Lung (tissue), 17 donors: ENCODE measurements at places on chromosomes 5 and 9. TPM values are rescaled to one million over a fixed set of nuclear protein-coding genes. Genes with fewer than 3 reads are reported as not detected.

Gene PDZD2
- total RNA-seq: 33.5 TPM

Gene RPP25L
- total RNA-seq: 17.0 TPM

Gene WDR38
- total RNA-seq: 28.9 TPM

Gene SPRY4
- total RNA-seq: 33.9 TPM

Gene LCN6
- total RNA-seq: not detected

DNA sequence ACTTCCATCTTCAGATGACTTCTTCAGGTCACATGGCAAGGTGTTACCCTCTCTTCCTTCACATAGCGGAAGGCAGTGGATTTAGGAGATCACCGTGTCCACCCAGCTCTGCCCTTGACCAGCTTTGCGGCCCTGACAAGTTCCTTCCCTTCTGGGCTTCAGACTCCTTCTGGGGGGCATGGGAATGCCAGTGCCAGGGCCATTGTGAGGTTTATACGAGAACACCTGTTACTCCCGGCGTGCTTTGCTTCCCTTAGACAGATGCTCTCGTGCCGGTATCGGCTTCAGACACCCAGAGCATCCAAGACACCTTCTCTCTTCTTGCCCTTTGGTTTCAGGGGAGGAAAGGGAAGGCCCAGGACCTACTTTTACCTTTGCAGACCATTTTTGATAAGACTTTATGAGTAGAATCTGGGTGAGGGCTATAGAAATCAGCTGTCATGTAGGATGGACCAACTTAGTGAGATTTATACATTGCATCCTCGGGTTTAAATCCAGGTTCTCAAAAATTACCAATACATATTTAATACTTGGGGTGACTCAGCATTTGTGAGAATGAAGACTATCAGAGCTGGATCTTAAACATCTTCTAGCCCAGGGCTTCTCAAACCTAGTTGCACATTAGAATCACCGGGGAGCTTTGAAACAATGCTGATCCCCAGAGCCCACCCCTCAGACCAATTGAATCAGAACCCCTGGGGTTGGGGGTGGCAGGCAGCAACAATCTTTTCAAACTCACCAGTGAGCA lies 138.2 kb downstream of the MVB12B start:
- no peak for DNase-seq
- no peaks in the 10 kb centered on the region for H3K27me3 ChIP-seq
- peaks cover 3% of the 10 kb centered on the region for H3K36me3 ChIP-seq
- H3K27ac ChIP-seq: no peak overlapping the region
- H3K4me3 ChIP-seq: no peak overlapping the region

DNA sequence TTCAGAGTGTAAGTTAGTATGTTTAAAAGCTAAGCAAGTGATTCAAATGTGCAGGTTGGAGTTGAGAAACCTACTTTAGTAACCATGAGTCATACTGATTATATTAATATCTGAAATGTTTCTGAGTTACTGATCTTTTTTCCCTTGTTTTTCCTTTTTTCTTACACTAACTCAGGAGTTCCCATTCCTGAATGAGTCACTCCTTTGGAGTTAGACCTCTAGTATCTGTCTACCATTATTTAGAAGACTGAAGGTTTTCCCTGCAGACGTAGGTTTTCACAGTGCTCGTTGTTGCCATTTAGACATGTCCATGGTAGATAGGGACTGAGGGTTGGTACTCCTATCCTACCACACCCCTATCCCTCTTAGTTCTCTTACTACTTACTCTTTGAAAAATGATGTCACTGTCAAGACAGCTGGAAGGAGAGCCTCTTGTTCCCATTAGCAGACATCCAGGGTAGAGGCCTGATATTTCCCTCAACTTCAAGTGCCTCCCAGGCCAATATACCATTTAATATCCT lies 20.2 kb downstream of the OCLN start:
- H3K27me3 ChIP-seq: no peaks in the 10 kb centered on the region
- no peaks in the 10 kb centered on the region for H3K36me3 ChIP-seq
- DNase-seq: no peak
- H3K4me3 ChIP-seq: no peak overlapping the region

DNA sequence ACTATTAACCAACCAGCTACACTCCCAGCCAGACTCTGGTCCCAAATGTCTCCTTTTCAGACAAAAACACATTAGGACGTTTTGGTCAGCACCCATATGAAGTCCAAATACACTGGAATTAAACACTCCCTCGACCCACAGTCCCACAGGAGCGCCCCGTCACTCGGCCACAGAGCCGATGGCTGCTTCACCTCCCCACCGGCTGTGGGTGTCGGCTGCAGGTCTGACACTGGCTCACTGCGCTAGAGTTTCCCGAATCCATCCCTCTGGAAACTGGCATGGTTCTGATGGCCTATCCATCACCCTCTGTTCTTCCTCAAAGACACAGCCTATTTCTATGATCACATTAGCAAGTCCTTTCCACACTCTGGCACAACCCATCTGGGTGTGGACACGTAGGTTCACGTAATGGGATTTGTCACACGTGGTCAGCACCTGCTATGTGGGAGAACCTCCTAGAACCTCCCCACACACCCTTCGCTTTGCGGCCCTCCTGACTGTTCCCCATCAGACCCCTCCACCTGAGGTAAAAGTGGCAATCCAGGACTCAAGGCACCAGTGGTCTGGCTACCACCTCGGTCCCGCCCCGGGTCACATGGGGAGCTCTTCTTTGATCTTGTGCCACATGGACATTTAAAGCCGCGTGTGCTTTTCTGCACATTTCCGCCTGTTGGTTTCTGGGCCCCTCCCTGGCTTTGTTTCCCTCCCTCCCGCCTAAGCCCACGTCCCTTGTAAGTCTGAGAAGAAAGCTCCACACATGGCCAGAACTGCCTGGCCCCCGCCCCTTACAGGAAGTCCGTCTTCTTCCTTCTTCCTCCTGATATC lies 131.1 kb upstream of the PHYKPL start:
- no peaks in the 10 kb centered on the region for H3K4me1 ChIP-seq

- no peak overlapping the region for H3K27ac ChIP-seq
- peak; percentile 59 for DNase-seq
- no peaks in the 10 kb centered on the region for H3K36me3 ChIP-seq
- no peaks in the 10 kb centered on the region for H3K27me3 ChIP-seq
- no peak overlapping the region for H3K4me3 ChIP-seq
Observed at GRCh38 chr9:134670042-134670525, 28.5 kb downstream of the COL5A1 start.

- no peak overlapping the region for H3K4me3 ChIP-seq
- DNase-seq: peak; percentile 26
- H3K36me3 ChIP-seq: no peaks in the 10 kb centered on the region
- H3K27me3 ChIP-seq: no peaks in the 10 kb centered on the region
Observed at GRCh38 chr5:117759849-117760499, 1185.4 kb upstream of the SEMA6A start.

GRCh38 chr9:33297432-33297831 lies 7.1 kb downstream of the NFX1 start:
- no peak overlapping the region for H3K4me3 ChIP-seq
- H3K27me3 ChIP-seq: no peaks in the 10 kb centered on the region
- DNase-seq: peak; percentile 29
- H3K36me3 ChIP-seq: peaks cover 17% of the 10 kb centered on the region
- H3K4me1 ChIP-seq: no peaks in the 10 kb centered on the region
- no peak overlapping the region for H3K27ac ChIP-seq

- peaks cover 3% of the 10 kb centered on the region for H3K36me3 ChIP-seq
- no peak overlapping the region for H3K4me3 ChIP-seq
- peaks cover 21% of the 10 kb centered on the region for H3K4me1 ChIP-seq
- DNase-seq: no peak
- H3K27ac ChIP-seq: no peak overlapping the region
Observed at GRCh38 chr9:35842795-35843194, 13.8 kb downstream of the TMEM8B start.

- no peak for DNase-seq
- H3K27me3 ChIP-seq: no peaks in the 10 kb centered on the region
- H3K36me3 ChIP-seq: no peaks in the 10 kb centered on the region
- H3K4me1 ChIP-seq: no peaks in the 10 kb centered on the region
Observed at GRCh38 chr9:35335164-35335563, 154.7 kb upstream of the RUSC2 start.

DNA sequence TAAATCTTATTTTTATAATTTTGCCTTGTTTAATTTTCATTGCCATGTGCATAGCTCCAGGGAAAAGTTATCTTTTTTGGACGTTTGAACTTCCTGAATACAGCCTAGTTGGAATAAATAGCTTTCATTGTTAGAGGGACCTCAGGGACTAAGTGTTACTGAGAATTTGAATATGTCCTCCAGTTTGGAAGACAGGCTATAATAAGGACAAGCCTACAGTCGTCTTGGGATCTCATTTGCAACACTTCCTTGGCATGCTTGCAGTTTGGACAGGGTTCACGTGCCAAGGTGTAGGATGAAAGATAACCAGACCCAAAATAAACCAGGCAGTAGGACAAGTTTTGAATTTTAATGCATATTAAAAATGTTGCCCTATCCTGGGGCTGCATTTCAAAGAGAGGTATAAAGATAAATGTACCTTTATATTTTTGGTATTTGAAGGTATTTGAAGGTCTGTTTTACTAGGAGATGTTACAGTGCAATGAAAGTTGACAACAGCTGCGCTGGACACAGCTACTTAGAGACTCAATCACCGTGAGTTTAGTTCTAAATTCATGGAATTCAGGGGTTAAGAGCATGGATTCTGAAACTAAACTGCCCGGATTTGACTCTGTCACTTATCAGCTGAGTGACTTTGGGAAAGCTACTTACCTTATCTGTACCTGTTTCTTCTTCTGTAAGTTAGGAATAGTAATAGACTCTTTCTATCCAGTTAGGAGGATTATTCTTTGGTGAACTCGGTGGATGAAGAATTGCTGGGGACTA lies 134.1 kb downstream of the ACTBL2 start:
- H3K27ac ChIP-seq: no peak overlapping the region
- no peak overlapping the region for H3K4me3 ChIP-seq
- no peaks in the 10 kb centered on the region for H3K27me3 ChIP-seq
- peak; percentile 55 for DNase-seq

DNA sequence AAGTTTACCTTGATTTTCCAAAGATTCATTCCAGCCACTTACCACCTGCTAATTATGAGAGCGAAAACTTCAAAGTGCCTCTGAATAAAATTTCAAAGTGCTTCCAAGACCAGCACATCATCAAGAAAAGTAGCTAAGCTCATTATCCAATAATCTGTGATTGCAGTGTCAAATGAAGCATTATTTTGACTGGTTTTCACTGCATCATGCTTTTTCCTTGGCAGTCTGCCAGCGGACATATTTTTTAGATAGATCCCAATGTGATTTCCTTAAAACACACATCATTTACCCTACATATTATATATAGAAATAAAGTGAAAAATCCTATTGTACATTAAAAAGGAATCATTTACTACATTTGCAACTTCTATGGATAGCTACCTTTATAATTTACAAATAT lies 508.6 kb upstream of the FAM174A start:
- H3K36me3 ChIP-seq: no peaks in the 10 kb centered on the region
- H3K27ac ChIP-seq: no peak overlapping the region
- H3K4me3 ChIP-seq: no peak overlapping the region
- no peaks in the 10 kb centered on the region for H3K27me3 ChIP-seq
- DNase-seq: peak; percentile 96
- no peaks in the 10 kb centered on the region for H3K4me1 ChIP-seq

DNA sequence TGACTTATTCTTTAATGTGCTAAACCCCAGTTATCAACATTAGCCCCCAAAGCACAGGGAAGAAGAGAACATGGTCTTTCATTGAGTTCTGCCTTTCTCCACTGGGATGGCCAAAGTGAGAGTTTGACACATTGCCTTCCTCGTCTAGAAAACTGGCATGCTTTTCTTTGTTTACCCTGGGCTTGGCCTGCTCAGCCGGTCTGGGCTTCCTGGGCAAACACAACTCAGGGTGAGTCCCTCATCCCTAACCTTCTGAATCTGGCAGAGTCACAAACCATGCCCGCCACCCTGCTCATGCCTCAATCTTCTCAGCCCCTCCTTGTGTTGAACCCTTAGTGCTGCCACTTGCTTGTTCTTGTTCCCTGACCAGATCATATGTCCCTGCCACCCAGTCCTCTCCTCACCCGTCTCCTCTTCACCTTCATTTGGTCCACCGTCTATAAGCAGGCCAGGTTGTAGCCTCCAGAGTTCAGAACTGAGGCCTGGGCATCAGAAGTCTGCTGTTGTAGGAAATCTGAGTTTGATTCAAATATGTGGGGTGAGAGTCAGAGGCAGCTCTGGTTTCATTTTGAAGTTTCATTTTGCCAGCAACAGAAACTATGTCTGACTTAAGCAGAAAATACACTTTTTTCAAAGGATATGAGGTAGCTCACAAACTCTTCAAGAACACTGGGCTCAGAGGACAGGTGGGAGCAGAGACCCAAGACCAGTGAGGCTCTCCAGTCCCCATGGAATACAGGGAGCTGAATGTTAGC lies 217.6 kb downstream of the NDUFS4 start:
- H3K4me1 ChIP-seq: no peaks in the 10 kb centered on the region
- DNase-seq: no peak
- no peak overlapping the region for H3K4me3 ChIP-seq
- H3K36me3 ChIP-seq: no peaks in the 10 kb centered on the region
- H3K27me3 ChIP-seq: no peaks in the 10 kb centered on the region
